Psoas muscle (tissue), 8 donors: ENCODE measurements at places on chromosomes 13 and 19.

DNA sequence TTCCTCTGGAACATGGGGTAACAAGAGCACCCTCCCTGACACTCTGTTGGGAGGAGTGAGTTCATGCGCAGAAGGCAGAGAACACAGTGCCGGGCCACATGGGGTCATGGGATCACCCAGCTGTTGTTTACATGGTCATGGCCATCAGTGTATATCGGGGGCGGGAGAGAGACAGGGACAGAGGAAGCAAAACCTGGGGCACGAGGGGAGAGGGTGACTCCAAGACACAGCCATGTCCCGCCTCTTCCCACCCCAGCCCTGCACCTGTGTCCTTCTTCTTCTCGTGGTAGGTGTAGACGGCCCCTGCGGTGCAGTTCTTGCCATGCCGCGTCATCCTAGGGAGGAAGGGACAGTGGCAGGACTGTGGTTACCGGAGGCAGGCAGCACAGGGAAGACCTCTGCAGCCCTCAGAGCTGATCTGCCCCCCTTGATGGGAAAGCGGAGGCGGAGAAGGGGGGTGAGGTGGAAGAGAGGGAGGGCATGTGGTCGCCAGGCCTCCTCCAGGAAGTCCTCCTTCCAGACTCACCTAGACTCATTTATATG, 19.9 kb downstream of the NOSIP start:
- DNase-seq = peak; percentile 78

DNA sequence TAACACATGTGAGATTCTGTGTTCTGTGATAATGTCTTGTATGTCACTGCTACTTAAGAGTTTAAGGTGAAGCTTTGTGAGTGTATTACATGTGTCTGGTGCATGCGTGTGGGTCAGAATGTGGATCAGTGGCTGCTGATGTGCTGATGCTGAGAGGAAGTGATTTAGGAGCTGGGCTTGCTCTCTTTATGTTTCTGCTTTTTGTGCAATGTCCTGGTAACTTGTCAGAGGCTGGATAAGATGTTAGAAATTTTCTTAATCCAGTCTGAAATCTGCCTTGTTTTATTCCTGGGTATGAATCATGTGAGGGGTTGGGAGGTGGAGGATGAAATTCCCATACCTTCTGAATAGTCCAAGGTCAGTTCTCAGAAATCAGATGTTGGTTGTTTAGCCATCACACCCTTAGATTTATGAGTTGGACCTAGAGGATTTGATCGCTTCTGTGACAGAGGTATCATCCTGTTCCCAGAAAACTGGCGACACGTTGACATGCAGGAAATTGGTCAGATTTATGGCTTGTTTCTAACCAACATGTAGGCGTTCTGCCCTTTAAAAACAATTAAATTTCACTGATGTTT, 24.5 kb upstream of the CXCL17 start:
- no peak for DNase-seq

DNA sequence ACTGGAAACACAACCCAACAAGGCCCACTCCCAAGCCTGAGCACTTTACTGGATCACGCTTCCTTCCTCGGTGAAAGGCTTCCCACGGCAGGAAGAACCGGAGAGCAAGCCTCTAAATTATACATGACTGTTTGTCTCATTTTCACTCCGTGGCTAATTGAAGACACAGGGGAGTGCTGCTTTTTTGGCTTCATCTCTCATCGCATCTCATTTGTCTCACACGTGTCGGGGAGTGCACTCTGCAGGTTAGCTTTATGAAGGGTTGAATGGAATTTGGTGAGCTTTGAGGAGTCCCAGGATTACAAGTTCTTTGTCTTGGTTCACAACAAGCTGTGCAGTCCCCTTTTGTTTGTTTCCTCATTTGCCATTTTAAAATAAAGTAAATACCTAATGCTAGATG, 544.6 kb downstream of the GPC6 start:
- DNase-seq = no peak

DNA sequence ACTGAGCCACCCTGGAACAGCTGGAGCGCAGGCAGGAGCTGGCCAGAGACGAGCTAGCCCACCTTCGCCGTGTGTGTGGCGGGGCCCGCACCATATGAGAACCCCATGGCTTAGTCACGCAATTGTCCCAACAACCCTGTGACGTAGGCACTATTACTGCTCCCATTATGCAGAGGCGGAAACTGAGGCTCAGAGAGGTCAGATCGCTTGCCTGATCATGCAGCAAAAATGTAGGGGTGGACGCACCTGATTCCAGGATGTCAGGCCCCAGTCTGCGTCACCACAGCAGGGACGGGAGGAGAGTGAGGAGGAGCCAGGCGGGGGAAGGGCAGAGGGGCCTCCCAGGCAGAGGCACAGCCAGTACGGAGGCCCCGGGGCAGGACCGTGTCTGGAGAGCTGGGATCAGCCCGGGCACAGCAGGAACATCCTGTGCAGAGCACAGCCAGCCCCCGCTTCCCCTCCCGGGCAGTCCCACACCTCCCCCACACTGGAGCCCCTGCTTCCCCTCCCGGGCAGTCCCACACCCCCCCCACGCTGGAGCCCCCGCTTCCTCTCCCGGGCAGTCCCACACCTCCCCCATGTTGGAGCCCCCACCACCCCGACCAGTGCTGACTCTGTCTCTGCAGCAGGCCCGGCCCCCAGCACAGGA, 16.7 kb downstream of the PIP5K1C start:
- no peak for DNase-seq

- no peak for DNase-seq
Observed at GRCh38 chr19:30135797-30136196, 193.8 kb downstream of the URI1 start.

- DNase-seq = no peak
Observed at GRCh38 chr13:101453784-101454201, 1.3 kb downstream of the ITGBL1 start.

GRCh38 chr19:8641908-8642547, 11.6 kb downstream of the NFILZ start:
- no peak for DNase-seq

- DNase-seq = no peak
Observed at GRCh38 chr19:10122045-10122444, 2.3 kb upstream of the EIF3G start.

GRCh38 chr13:81247711-81248110, 906.8 kb upstream of the SPRY2 start:
- no peak for DNase-seq

- no peak for DNase-seq
Observed at GRCh38 chr19:7605490-7606222, 10.0 kb downstream of the CAMSAP3 start.

DNA sequence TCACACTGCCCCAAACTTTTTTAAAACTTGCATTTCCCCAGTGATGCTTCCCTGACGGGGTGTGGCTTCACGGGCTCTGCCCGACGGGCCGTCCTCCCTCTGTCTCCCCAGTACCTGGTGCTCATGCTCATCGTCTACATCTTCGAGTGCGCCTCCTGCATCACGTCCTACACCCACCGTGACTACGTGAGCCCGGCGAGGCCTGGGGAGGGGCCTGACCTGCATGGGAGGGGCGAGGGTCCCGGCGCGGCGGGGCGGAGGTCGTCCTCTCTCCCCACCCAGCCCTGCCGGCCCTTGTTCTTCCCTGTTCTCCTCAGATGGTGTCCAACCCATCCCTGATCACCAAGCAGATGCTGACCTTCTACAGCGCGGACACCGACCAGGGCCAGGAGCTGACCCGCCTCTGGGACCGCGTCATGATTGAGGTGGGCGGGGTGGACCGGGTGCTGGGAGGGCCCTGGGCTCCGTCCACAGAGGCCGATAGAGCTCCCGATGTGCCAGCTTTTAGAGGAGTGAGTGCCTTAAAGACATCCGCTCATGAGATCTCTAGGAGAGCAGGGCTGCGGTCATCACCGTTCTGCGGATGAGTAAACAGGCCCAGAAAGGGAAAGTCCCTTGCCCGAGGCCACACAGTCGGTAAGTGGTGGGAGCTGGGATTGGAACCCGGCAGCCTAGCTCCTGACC, 6.9 kb downstream of the UPK1A start:
- no peak for DNase-seq

- no peak for DNase-seq
Observed at GRCh38 chr19:32676186-32676894, 692 bp downstream of the RGS9BP start.
